ENCODE measurements at places on chromosomes 4 and X.

DNA sequence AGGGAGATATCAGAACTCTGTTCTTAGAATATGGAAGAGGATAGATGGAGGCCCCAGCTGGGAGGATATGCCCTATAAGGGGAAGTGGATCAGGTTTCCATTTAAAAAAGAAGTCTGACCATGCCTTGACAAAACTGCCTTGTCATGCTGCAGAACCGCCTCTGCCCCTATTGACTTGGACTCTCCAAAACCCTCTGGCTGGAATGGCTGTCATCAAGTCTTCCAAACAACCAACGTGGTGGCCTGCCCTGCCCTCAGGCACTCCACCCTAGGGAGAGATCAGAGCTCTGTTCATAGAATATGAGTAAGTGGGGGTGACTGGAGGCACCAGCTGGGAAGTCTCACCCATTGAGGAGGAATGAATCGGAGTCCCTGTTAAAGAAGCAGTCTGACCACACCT, 114.9 kb downstream of the VSIG4 start:
- DNase-seq, result no peak

DNA sequence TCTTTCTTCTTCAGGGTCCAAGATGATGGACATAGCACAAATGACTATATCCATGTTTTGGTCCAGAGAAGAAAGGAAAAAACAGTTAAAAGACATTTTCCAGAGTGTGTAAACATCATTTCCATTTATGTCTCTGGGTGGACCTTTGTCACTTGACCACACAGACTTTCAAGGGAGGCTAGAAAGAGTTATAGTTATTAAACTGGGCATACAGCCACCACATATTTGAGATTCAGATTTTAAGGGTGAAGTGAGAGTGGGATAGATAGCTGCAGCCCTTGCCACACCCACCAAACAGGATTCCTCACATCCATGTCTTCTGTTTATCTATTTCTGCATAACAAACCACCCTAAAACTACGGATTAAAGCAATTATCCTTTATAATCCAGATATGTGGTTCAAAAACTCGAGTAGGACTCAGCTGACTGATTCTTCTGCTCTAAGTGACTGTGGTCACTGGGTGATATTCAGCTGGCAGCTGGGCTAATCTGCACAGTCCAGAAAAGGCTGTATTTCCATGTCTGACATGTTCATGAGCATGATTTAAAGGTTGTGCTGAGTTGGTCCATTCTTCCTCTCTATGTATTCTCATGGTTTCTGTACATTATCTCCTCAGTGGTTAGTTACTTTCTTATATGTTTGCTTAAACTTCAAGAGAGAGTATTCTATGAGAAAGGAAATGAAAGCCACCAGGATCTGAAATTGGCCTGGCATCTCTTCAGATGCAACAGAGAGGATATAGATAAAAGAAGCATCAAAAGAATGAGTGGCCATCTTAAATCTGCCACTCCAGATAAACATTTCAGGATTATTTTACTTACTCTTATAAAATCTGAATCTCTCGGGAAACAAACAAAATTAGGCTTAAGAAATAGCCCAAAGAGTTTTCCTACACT, 459.8 kb upstream of the CTSO start:
- no peak for DNase-seq

DNA sequence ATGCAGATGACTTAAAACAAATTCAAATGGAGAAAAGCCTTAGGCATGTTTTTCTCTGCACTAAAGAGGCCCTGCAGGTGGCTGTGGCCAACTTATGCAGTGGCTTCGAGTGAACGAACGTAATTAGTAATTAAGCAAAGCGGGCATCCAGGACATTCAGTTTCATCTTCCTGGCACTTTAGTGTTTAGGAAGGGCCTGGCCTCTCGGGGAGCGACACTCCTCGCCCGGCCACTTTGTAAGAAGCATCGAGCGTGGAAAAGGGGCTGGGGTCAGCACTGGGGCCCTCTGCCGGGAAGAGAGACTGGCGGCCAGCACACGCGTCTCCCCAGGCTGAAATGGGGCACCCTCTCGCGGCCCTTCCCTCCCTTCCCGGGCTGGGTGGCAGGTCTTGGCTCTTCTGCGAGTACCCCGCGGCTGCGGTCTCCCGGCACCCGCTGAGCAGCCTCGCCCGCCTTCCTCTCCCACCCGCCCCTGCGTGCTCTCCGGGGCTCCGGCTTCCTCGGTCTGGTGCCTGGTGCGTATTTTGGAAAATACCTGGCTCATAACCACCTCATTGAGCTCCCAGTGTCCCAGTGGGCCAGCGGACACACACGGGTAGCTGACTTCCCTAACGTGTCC, 677 bp upstream of the CYP4V2 start:
- no peak for DNase-seq

DNA sequence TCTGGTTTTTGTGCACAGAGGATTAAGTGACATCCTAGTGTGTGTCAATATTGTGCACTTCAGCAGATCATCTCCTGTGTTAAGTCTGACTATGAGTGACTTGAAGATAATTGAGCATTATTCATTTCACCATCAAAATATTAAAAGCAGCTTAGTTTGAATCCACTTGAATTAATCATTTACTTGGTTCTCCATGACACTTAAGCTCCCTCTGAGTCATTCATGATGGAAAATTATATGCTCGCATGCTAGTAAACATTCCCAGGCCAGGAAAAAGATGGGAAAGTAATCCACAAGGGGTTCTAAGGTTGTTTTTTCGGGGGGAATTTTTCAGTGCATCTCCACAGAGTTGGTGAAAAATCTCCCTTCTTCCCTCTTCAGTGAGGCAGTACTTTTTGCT, 97.2 kb upstream of the EOLA2 start:
- peak; percentile 63 for DNase-seq

GRCh38 chr4:70637239-70637913, 8.8 kb downstream of the ENAM start:
- peak; percentile 17 for DNase-seq

Data from LHCN-M2 (cell line).